Panc1 (cell line): ENCODE measurements at places on chromosomes 4 and X.

DNA sequence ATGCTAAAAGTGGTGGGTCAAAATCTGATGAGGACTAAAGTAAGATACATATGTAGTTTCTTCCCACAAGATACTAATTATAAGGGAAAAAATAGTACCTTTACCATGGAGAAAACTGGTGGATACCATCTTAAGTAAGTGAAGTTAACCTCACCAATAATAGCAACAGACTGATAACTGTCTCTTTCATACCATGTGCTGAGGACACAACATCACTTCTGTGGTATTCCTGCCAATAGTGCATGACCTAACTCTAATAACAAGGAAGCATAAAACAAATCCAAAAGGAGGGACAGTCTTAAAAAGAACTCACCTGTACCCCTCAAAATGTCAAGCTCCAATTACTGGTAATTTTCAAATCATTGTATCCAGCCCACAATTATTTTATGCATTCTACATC is 8.8 kb downstream of the UFSP2 start:
- no peak for DNase-seq

DNA sequence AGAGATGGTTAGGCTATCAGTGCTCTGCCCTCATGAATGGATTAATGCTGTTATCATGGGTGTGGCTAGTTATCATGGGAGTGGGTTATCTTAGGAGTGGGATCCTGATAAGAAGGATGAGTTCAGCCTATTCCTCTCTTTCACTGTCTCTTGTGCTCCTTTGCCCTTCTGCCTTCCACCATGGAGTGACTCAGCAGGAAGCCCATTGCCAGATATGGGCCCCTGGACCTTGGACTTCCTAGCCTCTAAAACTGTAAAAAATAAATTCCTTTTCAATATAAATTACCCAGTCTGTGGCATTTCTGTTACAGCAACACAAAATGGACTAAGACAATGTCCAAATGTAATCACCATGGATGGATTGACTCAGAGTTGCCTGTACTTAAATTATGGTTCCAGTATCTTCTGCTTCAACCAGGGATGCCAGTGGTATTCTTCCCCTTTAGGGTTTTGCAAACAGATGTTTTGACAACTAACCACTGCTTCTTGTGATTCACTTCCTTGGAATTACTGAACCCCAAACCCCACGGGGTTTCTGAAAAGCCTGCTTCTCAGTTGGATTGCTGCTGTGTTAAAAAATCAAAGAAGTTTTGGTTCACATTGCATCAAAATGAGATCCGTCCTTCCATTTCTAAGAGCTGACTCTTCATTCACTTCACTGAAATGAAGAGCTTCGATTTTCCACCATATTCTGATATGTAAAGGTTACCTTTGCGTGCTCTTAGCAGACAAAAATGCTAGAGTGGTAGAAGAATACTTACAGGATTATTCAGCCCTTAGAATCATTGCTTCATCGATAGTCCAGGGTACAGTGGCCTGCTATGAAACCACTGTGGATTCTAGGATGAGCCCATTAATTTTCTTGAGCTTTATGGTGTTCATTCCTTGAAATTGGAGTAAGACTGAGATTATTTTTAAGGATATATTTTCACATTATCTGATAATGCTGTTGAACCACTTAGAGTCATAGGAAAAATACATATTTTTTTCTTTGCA is 107.7 kb downstream of the FRMPD4 start:
- DNase-seq, result no peak

DNA sequence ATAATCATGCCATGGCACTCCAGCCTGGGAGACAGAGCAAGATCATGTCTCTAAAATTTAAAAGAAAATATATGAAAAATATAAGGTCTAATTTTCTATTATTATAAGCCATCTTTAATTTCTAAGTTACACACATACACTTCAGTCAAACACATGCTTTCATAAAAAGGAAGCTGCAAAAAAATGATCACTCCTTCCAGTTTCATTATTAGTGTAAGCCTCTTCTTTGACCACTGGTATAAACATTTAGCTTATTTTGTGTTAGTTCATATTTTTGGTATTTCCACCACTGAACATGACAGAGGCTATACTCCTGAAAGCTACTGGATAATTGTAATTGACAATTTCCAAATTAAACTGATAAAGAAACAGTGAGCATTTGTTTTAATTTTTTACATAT is 163.3 kb upstream of the USP38 start:
- DNase-seq, result no peak

GRCh38 chrX:69015156-69015555 is 150.1 kb downstream of the PJA1 start:
- no peak for DNase-seq

GRCh38 chr4:78004270-78004669 is 52.9 kb upstream of the FRAS1 start:
- DNase-seq, result no peak

DNA sequence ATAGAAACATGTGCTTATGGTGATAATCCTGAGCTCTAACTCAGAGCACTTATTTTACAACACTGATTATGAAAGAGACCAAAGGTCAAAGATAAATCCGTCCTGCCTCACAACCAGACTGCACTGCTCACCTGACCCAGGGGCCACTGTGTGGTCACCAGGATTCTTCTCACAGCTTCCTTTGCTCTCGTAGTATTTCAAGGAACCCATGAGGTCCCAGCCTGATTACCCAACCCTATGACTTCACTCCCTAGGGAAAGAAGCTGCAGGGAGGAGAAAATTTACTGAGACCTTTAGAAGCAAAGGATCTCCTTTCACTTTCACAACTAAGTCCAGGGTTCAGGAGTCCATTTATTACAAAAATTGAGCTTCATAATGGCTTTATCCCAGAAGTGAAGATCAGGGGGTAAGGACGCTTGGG is 9.6 kb downstream of the SLC25A5 start:
- DNase-seq, result no peak

GRCh38 chrX:107654872-107655761 is 26.8 kb downstream of the PRPS1 start:
- DNase-seq, result no peak

DNA sequence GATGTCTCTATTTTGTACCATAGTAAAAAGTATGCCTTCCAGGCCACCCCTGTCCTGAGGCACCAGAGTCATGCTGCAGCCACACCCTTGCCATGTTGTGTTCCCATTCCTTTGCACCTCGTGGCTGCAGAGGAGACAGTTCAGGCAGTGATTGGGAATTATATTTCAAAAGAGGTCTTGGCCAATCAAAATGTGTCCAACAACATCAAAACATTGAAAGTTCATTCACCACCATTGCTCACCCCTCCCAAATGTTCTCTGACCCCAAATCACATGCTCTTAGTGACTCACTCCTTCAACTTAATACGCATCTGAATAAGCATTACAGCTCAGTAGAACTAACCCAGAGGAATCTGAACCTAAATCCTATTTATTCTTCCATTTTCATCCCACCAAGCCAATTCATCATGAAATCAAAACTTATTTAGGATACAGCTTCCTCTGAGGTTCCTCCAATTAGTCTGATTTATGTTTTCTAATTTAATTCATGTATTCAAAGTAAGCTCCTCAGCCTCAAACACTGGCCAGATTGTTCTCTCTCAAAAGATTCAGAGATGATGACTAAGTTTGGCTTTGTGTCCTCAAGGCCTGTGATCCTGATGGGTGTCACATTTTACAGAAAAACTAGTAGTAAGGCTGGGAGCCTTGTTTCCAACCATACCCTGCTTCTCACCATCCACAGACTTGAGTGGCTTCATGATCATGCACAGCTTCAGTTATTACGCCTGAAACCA is 323.2 kb upstream of the INTU start:
- no peak for DNase-seq

- no peak for DNase-seq
Observed at GRCh38 chr4:186078981-186079638, 10.2 kb downstream of the TLR3 start.

DNA sequence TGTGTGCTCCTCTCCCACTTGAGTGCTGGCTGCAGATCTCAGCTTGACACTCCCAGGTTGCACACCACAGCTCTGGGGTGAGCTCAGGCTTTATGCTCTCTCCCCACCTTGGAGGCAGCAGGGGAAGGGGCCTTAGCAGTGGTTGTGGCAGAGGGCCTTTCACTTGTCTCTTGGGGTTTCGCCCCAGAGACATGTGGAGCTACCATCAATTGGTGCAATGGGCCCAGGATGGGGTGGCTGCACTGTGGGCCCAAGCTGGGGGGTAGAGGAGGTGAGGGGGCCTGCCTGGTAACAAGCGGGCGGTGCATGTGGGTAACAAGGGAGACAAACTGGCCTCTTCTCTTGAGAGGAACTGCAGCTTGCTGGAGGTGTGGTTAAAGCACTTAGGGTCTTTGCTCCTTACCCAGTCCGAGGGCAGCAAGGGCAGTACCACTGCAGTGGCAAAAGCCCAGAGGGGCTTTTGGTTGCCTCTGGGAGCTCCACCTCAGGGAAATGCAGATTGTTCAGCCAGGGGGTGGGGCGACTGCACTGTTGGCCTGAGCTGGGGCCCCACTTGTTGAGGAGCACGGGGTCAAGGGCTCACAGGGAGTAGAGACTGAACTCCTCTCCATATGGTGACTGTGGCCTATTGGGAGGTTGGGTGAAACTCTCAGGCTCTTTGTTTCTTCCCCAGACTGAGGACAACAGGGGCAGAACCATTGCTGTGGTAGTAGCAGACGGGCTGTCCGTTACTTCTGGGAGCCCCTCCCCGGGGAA is 30.5 kb upstream of the OR13H1 start:
- DNase-seq, result no peak

DNA sequence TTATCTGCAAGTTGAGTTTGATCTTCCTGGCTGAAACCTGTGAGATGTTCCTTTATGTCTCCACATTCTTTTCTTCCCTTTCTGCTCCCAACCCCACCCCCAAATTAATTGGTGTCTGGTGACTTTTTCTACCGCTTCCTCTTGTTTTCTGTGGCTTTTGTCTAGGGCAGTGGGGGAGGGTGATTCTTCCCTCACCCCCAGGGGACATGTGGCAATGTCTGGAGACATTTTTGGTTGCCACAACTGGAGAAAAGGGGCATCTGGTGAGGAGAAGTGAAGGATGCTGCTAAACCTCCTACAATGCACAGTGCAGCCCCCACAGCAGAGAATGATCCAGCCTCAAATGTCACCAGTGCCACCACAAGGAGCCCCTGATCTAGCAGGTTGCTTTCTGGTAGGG is 152.9 kb downstream of the NHS start:
- DNase-seq, result no peak

GRCh38 chr4:143364063-143364462 is 27.4 kb downstream of the GAB1 start:
- DNase-seq, result no peak

- no peak for DNase-seq
Observed at GRCh38 chr4:38769857-38770256, 12.9 kb downstream of the TLR10 start.

- DNase-seq, result no peak
Observed at GRCh38 chr4:54729256-54729655, 71.5 kb downstream of the KIT start.

DNA sequence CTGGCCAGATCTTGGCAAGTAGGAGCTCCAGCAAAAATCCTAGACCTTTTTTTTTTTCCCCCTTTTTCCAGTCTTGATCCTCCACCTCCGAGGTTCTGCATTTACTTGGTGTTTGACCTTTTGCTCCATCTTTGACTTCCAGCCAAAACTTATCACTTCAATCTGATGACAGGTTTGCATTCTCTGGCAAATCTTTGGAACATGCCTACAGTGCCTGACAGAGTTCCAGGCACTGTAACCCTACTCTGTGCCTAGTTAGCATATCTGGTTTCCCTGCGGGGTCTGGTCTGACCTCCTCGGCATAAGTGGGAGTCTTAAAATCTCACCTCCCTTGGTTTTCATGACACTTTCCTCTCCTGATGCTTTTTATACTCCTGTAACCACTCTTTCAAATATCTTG is 39.4 kb upstream of the NR3C2 start:
- DNase-seq, result no peak

DNA sequence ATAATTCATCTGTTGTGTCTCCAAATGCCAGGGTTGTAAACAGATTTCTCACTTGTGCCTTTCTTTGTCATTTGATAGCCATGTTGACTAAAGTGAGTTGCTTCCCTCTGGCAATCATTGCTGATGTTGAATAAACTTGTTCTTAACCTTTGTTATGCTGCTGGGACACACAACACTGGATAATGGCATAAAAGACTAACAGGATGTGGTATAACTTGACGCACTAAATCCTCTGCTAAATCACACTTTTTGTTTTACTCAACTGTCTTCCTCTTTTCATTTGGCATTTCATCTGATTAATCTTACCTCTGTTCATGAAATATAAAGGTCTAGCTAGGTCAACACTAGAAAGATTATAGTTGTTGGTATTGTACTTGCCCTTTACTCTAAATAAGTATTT is 17.6 kb upstream of the CXCL5 start:
- DNase-seq, result no peak

DNA sequence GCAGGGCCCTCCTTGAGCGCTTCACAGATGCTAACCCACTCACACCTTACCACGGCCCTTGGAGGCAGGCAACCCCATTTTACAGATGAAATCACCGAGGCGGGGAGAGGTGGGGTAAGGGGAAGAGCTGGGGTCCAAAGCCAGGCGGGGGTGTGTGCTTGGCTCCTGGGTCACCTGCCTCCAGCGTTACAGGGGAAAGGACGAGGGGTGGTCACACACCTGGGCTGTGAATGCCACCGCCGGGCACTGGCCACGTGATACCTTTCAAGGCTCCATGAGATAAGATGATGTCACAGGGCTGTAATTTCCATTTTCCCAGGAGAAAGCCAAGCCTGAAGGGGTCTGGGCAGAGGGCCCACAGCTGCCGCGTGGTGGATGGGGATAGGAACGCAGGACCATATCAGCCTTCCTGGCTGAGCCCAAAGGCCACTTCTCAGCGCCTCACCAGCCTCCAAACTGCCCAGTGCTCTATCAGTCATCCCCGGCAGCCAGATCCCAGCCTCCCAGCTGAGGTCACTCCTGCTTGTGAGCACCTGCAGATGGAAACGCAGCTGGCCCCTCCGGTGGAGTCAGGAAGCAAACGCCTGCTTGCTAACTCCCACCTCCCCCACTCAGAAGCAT is 62.4 kb upstream of the CRMP1 start:
- DNase-seq, result no peak

DNA sequence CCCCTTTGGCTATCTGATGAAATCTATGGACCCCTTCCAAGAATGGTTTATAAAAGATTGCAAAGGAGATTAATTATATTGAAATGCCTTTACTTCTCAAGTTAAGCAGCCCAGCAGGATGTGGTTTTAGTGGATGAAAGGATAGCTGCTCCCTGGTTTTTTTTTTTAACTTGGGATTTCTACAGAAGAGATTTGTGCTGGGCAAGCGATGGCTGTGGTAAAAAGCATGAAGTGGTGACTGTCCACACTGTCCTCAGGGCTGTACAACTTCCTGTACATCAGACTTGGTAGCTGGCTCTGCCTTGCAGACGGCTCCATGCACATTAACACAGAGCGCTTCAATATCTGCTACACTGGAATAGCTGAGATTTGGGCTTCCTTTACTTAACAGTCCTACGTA is 321.7 kb downstream of the DHX15 start:
- DNase-seq, result no peak

GRCh38 chr4:159281771-159282170 is 178.9 kb downstream of the RAPGEF2 start:
- no peak for DNase-seq

DNA sequence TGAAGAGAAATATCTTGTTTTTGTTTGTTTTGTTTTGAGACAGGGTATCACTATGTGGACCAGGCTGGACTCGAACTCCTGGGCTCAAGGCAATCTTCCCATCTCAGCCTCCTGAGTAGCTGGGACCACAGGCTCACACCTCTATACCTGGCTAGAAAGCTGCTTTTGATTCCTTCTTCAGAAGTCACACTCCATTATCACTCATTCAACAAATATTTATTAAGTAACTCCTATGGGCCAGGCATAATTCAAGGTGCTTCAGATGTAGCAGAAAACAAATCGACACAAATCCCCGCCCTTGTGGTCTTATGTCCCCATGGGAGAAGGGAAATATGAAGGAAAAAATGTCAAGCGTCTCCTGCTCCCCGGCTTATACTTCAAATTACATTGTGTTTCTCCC is 72.6 kb upstream of the DHX15 start:
- DNase-seq, result no peak
